ENCODE measurements at places on chromosomes 3 and 15. TPM values are rescaled to one million over a fixed set of nuclear protein-coding genes. Genes with fewer than 3 reads are reported as not detected.

DNA sequence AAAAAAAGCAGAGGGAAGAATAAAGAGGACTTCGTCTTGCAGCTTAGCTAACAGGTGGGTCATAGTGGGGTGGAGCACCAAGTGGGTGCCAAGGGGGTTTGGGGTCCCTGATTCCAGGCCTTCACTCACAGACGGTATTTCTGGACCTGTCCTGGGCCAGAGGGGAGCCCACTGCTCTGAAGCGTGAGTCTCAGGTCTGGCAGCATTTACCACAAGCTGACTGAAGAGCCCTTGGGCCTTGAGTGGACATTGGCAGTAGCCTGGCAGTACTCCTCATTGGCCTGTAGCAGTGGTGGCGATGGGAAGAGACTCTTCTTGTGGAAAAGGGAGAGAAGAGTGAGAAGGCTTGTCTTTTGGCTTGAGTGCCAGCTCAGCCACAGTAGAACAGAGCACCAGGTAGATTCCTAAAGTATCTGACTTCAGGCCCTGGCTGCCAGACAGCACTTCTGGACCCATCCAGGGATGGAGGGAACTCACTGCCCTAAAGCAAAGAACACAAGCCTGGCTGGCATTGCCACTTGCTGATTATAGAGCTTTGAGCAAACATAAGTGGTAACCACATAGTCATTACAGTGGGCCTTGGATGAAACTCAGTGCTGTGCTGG lies 72.9 kb downstream of the GLDN start:
- DNase-seq: no peak

DNA sequence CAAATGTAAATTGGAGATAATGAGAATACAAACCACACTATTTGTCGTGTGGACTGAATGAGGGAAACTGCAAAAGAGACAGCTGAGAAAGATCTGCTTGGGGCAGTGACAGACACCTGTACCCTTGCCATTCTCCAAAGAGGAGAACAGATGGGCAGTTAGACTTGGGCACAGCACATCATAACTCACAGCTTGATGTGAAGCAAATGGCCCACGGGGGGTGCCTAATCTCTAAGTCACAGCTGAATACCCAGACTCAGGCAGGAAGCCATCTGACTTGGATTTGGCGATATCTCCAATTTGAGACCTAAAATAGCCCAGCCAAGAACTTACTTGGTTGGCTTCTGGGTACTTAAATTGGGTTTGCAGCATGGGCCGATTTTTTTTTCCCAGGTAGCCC lies 10.0 kb upstream of the SLC6A11 start:
- DNase-seq: no peak

Gene CRABP1
- total RNA-seq: not detected

GRCh38 chr15:51288143-51289065 lies 50.0 kb downstream of the CYP19A1 start:
- peak; percentile 34 for DNase-seq

DNA sequence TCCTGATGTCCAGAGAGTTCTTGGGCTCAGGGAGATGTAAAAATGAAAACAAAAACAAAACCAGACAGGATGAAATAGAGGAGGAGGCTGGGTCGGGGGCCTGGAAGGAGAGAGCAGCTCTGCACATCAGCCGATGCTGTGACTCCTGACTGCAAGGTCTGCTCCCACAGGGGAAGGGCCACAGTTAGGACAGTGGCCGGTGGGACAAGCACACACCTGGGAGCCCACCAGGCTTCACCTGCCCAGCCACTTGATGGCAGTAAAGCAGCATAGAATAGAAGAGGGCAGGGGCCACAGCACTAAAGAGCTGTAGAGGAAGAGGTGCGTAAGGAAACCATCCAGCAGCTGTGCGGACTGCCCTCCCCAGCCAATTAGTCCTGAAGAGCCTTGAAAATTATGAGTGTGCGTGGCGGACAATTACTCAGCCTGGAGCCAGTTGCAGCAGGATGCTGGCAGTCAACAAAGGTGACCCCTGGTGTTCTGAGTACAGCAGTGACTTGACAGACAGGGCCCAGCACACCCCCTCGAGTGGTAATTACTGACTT lies 29.8 kb downstream of the ALS2CL start:
- DNase-seq: no peak

Gene ARGFX
- not detected for total RNA-seq

GRCh38 chr3:189457631-189458412 lies 173.4 kb upstream of the TP63 start:
- DNase-seq: peak; percentile 16

DNA sequence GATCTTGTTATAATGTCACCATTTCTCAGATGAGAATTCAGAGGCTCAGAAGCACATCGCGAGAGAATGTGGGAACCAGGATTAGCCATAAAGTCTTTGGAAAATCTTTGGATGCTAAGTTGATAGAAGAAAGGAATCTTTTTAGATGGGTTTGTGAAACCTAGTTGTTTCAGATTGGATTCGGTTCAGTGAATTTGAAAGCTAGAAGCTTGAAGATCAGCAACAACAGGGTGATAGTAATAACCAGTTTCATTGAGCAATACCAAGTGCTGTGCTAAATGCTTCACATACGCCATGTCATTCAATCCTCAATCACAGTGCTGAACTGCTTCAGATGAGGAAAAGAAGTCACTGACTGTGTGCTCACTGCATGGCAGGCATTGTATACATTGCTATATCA lies 47.4 kb upstream of the MITF start:
- DNase-seq: no peak

Gene SNAP23
- total RNA-seq: 87.4 TPM

DNA sequence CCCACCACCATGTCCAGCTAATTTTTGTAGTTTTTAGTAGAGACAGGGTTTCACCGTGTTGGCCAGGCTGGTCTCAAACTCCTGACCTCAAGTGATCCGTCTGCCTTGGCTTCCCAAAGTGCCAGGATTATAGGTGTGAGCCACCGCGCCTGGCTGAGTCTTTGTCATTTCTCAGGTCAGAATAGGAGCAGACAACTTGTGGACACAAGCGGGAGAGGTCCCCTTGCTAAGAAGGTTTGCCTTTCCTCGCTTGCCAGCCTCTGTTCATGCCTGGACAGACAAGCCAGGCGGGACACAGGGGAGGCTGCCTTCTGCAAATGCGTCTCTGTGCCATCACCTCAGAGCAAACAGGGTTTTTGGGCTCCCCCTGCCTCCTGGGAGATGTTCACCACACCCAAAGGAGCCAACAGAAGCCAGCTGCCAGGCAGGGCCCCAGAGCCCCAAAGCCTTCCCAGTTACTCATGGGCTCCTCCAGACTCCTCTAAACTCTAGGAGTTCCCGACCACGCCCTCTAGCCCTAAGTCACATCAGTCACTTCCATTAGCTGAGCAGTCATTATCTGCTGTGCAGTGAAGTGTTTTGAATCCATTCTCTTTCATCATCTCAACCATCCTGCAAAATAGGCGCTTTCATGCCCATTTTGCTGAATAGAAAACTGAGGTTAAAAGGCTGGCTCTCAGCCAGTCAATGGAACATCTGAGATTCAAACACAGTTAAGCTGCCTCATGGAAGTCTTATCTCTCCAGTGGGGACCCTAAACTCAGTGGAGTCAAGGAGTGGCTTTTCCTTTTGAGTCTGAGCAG lies 245.0 kb downstream of the UACA start:
- no peak for DNase-seq

- no peak for DNase-seq
Observed at GRCh38 chr15:58425185-58425584, 6.6 kb upstream of the LIPC start.

- DNase-seq: no peak
Observed at GRCh38 chr3:168620854-168621253, 525.1 kb upstream of the GOLIM4 start.

- peak; percentile 72 for DNase-seq
Observed at GRCh38 chr3:42497009-42497731, 5.3 kb upstream of the VIPR1 start.

GRCh38 chr15:95596496-95596895 lies 734.0 kb upstream of the NR2F2 start:
- DNase-seq: no peak

DNA sequence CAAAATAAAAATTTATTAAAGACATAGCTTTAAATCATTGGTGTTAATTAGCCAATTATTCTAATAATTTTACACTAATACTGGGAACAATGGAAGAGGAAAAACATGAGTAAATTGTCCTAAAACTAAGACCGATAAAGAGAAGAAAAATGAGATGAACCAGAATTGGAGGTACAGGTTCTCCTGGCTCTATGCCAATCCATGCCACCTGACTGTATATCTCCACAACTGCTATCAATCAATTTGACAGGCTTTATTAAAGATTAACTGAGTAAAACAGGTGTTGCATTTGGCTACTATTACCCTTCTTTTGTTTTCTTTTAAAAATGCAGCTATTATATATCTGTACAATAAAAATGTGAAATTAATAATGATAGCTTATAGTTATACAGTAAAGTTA lies 850.0 kb downstream of the CADM2 start:
- no peak for DNase-seq

GRCh38 chr15:73437543-73438109 lies 5.3 kb upstream of the REC114 start:
- no peak for DNase-seq

- DNase-seq: peak; percentile 87
Observed at GRCh38 chr3:12303534-12303933, 14.7 kb downstream of the PPARG start.

DNA sequence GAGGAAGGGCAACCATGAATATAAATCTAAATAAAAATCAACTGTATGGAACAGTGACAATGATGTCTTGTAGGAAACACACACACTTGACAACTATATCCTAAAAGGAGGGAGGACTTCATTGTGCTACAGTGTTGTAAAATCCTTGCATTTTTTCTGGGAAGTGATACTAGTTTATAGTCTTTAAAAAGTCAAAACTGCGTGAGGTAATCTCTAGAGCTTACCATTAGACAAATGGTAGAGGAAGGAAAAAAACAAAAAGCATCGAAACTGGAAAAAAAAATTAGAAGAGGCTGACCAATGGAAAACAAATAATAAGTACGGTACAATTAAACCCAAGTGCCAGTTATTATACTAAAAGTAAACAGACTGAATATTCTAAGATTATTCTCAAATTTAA lies 38.7 kb downstream of the CHSY1 start:
- DNase-seq: no peak

Gene CCK
- total RNA-seq: not detected

GRCh38 chr3:52291508-52292181 lies 4.0 kb downstream of the GLYCTK start:
- peak; percentile 35 for DNase-seq

DNA sequence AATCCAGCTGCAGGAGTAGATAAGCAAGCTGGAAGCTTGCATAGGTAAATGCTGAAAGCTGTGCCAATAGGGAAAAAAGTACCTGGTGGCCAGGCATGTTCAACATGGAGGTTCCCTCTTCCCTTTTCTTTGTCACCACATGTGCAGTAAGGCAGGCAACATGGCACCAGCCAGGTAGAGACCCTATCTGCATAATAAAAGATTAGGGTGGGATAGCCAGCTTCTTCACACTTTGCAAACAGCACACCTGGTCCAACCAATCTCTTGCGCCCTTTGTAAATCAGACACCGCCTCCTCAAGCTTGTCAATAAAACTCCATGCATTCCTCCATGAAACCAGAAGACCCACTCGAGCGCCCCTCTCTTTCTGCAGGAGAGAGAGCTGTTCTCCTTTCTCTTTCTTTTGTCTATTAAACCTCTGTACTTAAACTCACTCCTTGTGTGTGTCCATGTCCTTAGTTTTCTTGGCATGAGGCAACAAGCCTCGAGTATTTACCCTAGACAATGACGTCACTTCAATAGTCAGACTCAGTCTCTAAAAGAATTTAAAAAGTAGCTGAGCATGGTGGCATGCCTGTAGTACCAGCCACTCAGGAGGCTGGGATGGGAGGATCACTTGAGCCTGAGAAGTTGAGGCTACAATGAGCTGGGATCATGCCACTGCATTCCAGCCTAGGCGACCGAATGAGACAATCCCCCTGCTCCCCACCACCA lies 256.3 kb downstream of the SCAPER start:
- no peak for DNase-seq

GRCh38 chr3:116048991-116049390 lies 396.3 kb downstream of the LSAMP start:
- no peak for DNase-seq

Gene HDDC3
- 12.9 TPM for total RNA-seq

Gene IL20RB
- 3.9 TPM for total RNA-seq

Gene HRG
- total RNA-seq: not detected

Gene CRYGS
- total RNA-seq: 1.3 TPM
